ENCODE measurements at places on chromosomes 4 and X.
A peak's percentile ranks its signal among the peaks of the same experiment; 100 is the strongest.

DNA sequence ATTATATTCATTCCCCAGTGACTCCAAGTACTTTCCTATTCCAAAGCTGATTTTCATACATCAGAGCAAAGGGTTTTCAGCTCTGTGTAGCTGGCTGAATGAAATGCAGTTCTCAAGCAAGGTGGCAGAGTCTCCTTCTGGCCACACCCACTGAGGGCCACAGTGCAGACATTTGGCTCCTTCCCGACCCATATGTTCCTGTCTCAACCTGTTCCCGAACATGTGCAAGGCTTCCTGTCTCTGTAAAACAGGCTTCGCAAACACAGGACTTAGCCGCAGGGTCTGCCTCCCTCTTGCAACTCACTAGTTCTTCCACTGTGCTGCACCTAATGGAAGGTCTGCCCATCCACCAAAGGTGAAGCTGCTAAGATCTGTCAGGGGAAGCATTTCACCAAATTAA is 249.2 kb downstream of the MID1IP1 start:
- no peak for DNase-seq
- H3K36me3 ChIP-seq = no peaks in the 10 kb centered on the region
- no peak overlapping the region for H3K27ac ChIP-seq
- H3K4me3 ChIP-seq = no peak overlapping the region
- no peaks in the 10 kb centered on the region for H3K27me3 ChIP-seq

DNA sequence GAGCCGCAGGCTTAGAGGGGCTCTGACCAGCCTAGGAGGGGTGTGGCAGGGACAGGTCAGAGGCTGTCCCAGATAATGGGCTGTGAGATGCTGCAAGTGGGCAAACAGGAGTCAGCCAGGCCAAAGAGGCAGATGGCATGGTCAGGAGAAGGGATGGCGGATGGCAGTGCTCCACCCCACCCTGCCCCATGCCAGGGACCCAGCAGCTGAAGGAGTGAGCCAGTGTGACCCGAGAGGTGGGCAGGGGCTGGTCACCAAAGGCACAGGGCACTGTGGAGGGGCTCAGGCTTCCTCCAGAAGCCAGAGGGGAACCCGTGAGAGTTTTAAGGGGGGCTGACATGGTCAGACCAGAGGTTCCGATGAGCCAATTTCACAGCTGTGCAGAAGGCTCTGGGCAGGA is 96.9 kb downstream of the WFS1 start:
- H3K27ac ChIP-seq = no peak overlapping the region
- H3K4me1 ChIP-seq = no peaks in the 10 kb centered on the region
- no peak for DNase-seq

- no peak overlapping the region for H3K4me3 ChIP-seq
- DNase-seq = no peak
- no peak overlapping the region for H3K27ac ChIP-seq
- no peaks in the 10 kb centered on the region for H3K36me3 ChIP-seq
- H3K27me3 ChIP-seq = no peaks in the 10 kb centered on the region
- H3K4me1 ChIP-seq = no peaks in the 10 kb centered on the region
Measured at GRCh38 chrX:69674891-69675290, 59.0 kb downstream of the EDA start.

DNA sequence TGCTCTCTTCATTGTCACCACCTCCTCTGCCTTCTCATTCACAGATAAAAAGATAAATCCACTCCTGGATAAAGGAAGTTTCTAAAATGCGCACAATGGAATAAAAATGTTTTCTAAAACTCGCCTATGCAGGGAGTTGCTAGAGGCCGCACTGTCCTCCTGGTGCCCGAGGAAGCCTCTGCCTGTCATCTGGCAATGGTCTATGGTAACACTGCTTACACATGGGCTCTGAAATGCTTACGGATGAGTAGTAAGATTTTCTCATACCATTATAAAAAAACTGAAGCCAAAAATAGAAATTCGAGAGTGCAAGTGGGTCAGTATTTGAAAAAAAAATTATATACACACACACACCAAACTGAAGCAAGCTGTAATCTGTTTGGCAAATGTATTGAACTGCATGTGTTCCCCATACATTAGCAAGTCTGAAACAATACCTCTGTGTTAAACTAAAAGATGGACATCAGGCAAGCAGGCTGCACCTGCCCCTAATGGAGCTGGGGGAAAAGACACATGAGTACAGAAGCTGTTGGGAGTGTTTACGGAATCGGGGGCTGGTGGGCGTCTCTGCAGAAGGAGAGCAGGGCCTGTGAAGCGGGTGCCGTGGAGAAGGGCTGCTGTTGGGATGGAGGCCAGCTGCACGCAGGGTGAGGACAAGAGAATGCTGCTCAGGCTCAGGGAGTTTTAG is 103.3 kb upstream of the FAT1 start:
- H3K4me1 ChIP-seq = no peaks in the 10 kb centered on the region
- no peaks in the 10 kb centered on the region for H3K27me3 ChIP-seq
- no peak for DNase-seq
- H3K27ac ChIP-seq = no peak overlapping the region

DNA sequence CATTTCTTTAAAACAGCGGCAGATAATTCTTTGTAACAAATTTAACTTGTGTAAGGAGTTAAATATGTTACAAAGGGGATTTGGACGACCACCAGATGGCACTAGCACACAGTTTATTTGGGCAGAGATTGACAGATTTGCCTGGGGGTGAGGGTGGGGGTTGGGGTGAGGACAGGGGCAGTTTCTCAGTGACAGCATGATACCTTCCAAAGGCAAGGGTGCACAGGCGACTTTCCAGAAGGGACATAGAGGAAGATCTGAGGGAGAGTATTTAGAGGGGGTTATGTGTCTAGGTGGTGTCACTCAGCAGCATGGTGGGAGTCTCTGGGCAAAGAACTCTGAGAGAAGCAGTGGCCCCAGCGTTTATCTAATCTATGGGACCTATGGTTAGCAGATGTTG is 9.6 kb upstream of the TMA16 start:
- H3K4me1 ChIP-seq = peaks cover 7% of the 10 kb centered on the region
- H3K4me3 ChIP-seq = no peak overlapping the region
- no peaks in the 10 kb centered on the region for H3K27me3 ChIP-seq
- peak; percentile 77 for DNase-seq

DNA sequence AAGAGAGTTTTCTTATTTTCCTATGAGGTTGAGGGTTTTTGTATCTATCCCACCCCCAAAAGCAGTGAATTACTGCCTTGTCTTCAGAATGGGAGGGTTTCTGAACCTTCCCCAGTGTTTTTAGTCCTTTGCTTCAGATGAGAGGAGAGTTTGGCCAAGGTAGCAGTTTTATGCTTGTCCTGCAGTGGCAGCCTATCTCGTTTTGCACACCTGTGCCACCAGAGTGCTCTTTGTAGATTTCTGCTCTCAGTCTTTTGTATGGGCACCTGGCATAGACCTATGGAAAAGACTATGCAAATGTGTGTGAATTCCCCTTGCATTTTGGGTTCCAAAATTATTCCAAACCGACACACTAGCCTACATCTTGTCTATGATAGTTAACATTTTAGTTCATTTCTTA is 5.8 kb downstream of the TBC1D19 start:
- peaks cover under 1% of the 10 kb centered on the region for H3K4me1 ChIP-seq
- H3K4me3 ChIP-seq = no peak overlapping the region
- no peak for DNase-seq
- no peaks in the 10 kb centered on the region for H3K36me3 ChIP-seq
- H3K27ac ChIP-seq = no peak overlapping the region
- no peaks in the 10 kb centered on the region for H3K27me3 ChIP-seq

DNA sequence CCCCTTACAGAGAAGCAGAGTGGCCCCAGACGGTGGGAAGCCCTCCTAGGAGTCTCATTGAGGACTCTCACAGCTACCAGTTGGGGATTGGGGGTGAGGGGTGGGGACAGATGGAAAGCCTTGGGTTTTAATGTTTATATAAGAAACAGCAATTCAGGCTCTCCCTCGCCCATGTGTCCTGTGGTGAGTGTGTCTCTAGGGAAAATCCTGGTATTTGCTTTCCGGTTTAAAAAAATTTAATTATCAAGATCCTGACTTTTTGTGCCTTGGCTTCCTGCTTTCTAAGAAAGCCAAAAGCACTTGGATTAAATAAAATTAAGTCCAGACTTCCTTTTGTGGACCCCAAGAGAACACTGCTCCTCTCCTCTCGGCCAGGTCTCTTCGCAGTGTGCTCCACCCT is 93.8 kb downstream of the SOWAHB start:
- no peak for DNase-seq
- H3K4me1 ChIP-seq = no peaks in the 10 kb centered on the region
- H3K36me3 ChIP-seq = no peaks in the 10 kb centered on the region
- H3K4me3 ChIP-seq = no peak overlapping the region

GRCh38 chr4:39642885-39643552 is 4.4 kb upstream of the SMIM14 start:
- H3K4me1 ChIP-seq = peaks cover 18% of the 10 kb centered on the region
- no peaks in the 10 kb centered on the region for H3K27me3 ChIP-seq
- DNase-seq = no peak
- H3K4me3 ChIP-seq = no peak overlapping the region
- no peaks in the 10 kb centered on the region for H3K36me3 ChIP-seq

DNA sequence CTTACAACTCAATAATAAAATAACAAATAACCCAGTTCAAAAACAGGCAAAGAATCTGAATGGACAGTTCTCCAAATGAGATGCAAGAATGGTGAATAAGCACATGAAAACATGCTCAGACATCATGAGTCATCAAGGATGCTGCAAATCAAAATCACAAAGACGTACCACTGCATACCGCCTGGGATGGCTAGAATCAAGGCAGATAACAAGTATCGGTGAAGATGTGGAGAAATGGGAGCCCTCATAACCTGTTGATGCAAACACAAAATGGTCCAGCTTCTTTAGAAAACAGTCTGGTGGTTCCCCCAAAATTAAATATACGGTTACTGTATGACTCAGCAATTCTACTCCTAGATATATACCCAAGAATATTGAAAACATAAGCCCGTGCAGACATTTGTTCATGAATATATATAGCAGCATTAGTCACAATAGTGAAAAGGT is 32.5 kb downstream of the AKAP4 start:
- no peak overlapping the region for H3K4me3 ChIP-seq
- H3K36me3 ChIP-seq = no peaks in the 10 kb centered on the region
- H3K27me3 ChIP-seq = no peaks in the 10 kb centered on the region
- no peak overlapping the region for H3K27ac ChIP-seq
- peak; percentile 13 for DNase-seq
- H3K4me1 ChIP-seq = no peaks in the 10 kb centered on the region

DNA sequence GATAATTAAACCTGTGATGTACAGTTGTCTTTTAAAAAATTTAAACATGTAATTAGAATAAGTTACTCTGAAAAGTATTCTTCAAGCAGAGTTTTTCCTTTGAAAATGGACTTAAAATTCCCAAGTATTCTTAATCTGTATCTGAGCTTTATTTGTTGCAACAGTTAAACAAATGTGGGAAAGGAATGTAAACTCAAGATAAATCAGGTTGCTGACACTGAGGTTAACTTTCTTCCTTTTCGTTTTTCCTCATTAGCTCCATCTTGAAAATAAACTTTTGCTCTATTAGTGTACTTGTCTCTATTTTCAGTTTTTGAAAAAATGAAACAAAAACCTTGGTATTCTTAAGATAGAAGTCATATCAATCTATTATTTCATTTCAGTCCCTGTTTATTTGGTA is 144.5 kb upstream of the BMPR1B start:
- H3K27me3 ChIP-seq = no peaks in the 10 kb centered on the region
- H3K4me1 ChIP-seq = no peaks in the 10 kb centered on the region
- no peak for DNase-seq
- no peak overlapping the region for H3K4me3 ChIP-seq
- H3K27ac ChIP-seq = no peak overlapping the region

DNA sequence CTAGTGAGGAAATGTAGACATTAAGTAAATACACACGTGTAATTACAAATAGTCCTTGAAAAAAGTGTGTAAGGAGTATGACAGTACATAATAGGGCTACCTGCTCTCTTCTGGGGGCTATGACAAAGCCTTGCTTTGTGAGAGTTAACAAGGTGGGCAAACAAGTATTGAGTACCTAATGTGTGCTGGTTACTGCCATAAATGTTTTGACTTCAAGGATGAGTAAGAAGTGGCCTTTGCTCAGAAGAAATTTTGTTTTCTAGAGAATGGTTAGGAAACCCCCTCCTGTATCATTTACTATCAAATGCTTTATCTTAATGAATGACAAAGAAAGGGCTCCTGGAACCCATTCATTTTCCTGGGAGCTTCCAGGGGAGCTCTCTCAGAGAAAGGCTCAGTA is 167.0 kb upstream of the CASK start:
- H3K27ac ChIP-seq = no peak overlapping the region
- peaks cover 6% of the 10 kb centered on the region for H3K27me3 ChIP-seq
- no peak for DNase-seq
- no peaks in the 10 kb centered on the region for H3K36me3 ChIP-seq
- H3K4me1 ChIP-seq = no peaks in the 10 kb centered on the region
- H3K4me3 ChIP-seq = no peak overlapping the region

GRCh38 chrX:107700790-107701189 is 72.5 kb downstream of the PRPS1 start:
- H3K36me3 ChIP-seq = no peaks in the 10 kb centered on the region
- H3K4me1 ChIP-seq = peaks cover 20% of the 10 kb centered on the region

GRCh38 chr4:165433529-165433928 is 54.7 kb downstream of the CPE start:
- H3K4me3 ChIP-seq = no peak overlapping the region
- no peaks in the 10 kb centered on the region for H3K4me1 ChIP-seq
- no peak overlapping the region for H3K27ac ChIP-seq
- H3K27me3 ChIP-seq = no peaks in the 10 kb centered on the region
- DNase-seq = no peak

DNA sequence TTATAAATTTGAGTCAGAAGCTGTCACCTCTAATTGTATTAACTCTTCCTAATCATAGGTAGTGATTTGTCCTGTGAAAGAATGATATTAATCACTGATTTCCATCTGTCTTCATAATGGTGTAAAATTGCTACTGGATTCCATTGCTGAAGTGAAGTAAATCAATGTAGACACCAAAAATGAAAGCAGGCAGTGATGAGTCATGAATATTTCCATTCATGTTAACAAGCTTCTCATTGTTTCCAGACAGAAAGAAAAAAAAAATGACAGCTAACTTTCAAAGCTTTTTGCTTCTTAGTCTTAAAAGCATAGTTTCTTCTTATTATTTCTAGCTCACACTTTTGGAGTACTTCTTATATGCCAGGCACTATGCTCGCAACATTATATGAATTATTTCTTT is 21.5 kb downstream of the FAM114A1 start:
- H3K4me3 ChIP-seq = no peak overlapping the region
- no peaks in the 10 kb centered on the region for H3K36me3 ChIP-seq
- no peaks in the 10 kb centered on the region for H3K27me3 ChIP-seq

GRCh38 chrX:40414335-40414734 is 166.4 kb upstream of the ATP6AP2 start:
- H3K4me3 ChIP-seq = no peak overlapping the region
- H3K27me3 ChIP-seq = no peaks in the 10 kb centered on the region
- no peak overlapping the region for H3K27ac ChIP-seq
- no peak for DNase-seq

GRCh38 chr4:183986291-183986970 is 81.3 kb downstream of the STOX2 start:
- no peak overlapping the region for H3K27ac ChIP-seq
- no peaks in the 10 kb centered on the region for H3K27me3 ChIP-seq
- peaks cover 15% of the 10 kb centered on the region for H3K4me1 ChIP-seq
- H3K36me3 ChIP-seq = no peaks in the 10 kb centered on the region

Measured in common myeloid progenitor, CD34-positive (primary cell).